ENCODE measurements at places on chromosomes 2 and 18.
A peak's percentile ranks its signal among the peaks of the same experiment; 100 is the strongest.

GRCh38 chr2:120436885-120437603 lies 91.1 kb downstream of the INHBB start:
- no peak for DNase-seq

GRCh38 chr18:518081-518480 lies 17.6 kb upstream of the COLEC12 start:
- DNase-seq: no peak

DNA sequence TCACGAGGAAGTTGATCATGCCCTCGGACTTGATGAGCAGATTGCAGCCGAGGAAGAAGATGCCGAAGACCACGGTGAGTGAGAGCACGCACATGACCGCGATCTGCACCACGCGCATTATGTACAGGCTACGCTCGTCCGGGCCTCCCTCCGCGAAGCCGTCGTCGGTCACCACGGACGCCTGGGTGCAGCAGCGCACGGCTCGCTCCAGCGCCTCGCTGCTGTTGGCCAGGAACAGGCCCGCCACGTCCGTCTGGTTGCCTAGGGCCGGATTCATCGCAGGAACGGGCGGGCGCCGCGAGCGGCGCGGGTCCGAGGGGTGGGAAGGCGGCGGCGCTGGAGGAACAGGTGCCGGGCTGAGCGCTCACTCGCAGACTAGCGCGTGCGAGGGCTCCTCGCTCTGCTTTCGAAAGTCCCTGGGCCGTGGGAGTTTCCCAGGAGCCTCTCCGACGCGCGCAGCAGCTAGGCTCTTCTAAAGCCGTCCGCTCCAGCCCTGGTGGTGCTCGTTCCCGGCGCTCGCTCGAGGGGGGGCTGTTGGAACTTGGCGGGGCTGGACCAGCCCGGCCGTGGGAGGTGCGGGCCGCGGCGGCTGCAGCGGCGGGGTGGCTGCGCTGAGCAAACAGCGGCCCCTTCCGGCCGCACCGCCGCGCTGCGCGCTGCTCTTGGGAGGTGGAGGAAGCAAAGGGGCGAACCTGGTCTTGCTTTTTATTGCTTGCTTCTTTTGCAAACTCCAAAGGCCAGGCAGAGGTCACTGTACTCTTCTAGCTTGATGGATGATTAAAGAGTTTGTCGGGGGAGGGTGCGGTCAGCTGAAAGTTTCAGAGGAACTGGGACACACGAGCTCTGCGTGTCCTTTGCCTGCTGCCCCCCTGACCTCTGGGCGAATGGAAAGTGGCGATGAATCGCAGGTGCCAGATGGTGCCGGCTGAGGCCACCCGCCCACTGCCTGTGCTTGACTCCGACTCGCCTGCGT lies at the start of gene RPRM:
TSS of gene RPRM (minus strand) at position 474 of the 973 bp plus-strand sequence. CDS start at position 277, 197 bp downstream.
- peak; percentile 8 for DNase-seq

DNA sequence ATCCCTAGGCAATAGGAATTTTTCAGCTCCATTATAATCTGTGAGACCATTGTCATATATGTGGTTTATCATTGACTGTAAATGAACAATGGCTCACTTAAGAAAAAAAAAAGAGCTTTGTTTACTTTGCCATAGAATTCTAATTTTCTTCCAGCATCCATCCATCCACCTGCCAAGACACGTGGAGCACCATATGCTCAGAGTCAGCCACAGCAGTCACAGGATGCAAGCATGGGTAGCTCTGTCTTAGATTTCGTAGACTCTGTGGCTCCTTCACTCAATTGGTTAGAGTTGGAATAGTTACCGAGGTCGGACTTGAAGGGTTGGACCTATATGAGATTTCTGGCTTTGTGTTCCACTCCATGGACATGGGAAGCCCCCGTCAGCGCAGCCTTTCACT lies 75.6 kb downstream of the COA5 start:
- DNase-seq: no peak

DNA sequence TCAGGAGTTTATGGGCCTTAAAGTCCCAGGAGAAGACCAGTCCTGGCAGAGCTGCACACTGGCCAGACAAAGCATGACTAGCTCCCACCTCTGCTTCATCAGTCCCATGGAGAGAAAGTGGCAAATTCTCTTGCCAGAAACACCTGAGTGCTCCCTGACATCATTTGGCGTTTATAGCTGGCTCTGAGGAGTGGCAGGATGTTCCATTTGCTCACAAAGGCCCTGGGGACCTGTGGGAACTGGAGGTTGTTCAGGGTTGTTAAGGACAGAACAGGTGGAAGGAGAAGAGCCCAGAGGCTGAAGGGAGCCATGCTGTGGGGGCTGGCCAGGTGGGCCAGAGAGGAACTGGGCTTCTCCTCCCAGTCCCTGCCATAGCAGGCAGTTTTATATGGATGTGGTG lies 56.1 kb downstream of the RPL37A start:
- no peak for DNase-seq

DNA sequence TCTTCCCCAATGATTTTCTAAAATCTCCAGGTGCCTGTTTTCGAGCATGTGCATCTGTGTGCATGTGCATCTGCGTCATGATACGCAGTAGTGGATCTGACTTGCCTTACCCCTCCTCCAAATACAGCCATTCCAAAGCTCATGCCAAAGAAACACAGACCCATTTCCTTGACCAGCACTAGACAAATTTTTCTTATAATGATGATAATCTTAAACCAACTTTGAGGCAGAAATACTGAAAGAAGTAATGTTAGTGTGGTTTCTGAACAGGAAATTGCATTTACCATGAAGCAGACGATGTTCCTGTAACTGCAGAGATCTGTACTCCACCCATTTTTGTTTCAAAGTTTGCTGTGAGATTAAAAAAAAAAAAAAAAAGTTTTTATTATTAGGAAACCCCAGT lies 25.6 kb downstream of the CYTIP start:
- DNase-seq: no peak

- no peak for DNase-seq
Measured at GRCh38 chr18:59623456-59624368, 73.5 kb downstream of the CCBE1 start.

- DNase-seq: no peak
Measured at GRCh38 chr18:49094136-49094535, 143.4 kb upstream of the SMAD7 start.

DNA sequence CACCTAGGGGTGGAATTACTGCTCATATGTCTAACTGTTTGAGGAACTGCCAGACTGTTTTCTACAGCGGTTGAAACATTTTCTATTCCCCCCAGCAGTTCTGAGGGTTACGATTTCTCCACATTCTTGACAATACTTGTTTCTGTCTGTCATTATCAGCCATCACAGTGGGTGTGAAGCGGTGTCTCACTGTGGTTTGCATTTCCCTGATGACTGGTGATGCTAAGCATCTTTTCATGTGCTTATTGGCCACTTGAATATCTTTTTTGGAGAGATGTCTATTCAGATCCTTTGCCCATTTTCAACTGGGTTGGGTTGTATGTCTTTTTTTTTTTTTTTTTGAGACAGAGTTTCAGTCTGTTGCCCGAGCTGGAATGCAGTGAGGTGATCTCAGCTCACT lies 63.0 kb downstream of the ADNP2 start:
- no peak for DNase-seq

GRCh38 chr2:227031379-227031778 lies 132.6 kb downstream of the COL4A4 start:
- no peak for DNase-seq

GRCh38 chr2:204494681-204495080 lies 50.6 kb upstream of the PARD3B start:
- DNase-seq: no peak

DNA sequence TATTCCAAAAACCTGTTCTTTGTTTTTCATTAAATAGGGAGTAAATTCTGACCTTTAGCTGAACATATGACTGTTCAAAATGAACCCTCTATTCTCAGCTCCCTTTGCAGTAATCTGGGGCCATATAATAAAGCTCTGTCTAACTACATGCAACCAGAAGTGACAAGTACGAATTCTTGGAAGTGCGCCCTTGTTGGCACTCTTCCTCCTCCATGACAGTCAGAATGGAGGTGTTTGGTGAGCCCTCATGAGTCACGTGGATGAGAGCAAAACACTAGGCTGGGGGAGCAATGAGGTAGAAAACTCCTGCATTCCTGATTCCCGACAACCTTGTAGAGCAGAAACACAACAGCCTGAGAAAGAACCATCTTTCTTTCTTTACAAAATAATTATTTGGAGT lies 552.9 kb downstream of the FBXO15 start:
- no peak for DNase-seq

DNA sequence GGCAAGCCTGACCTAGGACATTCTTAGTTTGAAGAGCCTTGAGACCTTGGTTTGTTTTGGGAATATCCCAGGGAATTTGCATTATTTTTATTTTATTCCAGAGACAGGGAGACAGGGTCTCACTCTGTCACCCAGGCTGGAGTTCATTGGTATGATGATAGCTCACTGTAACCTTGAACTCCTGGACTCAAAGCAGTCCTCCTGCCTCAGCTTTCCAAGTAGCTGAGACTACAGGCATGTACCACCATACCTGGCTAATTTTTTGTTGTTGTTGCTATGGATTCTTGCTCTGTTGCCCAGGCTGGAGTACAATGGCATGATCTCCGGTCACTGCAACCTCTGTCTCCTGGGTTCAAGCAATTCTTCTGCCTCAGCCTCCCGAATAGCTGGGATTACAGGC lies 4.8 kb downstream of the MTA3 start:
- DNase-seq: no peak

GRCh38 chr2:28084564-28084963 lies 194.0 kb downstream of the BABAM2 start:
- DNase-seq: no peak

DNA sequence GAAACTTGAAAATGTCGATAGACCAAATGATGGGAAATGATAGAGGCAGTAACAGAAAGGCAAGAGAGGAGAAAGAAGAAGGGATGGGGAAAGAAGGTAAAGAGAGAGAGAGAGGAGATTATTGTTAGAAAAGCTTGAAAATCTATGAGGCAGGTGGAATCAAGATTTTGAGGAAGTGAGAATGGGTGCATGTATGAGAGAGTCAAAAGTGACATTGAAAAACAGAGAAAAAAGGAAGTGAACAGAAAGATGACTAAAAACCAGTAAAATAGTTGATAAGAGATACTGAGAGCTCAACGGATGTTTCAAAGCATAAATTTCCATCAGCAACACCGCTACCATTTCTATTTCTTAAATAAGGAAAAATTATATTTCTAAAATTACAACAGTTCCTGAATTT lies 327.4 kb upstream of the CWC22 start:
- DNase-seq: no peak

- DNase-seq: no peak
Measured at GRCh38 chr2:231568098-231568784, 24.4 kb upstream of the TEX44 start.

- DNase-seq: no peak
Measured at GRCh38 chr18:44411976-44412375, 268.7 kb upstream of the SETBP1 start.

DNA sequence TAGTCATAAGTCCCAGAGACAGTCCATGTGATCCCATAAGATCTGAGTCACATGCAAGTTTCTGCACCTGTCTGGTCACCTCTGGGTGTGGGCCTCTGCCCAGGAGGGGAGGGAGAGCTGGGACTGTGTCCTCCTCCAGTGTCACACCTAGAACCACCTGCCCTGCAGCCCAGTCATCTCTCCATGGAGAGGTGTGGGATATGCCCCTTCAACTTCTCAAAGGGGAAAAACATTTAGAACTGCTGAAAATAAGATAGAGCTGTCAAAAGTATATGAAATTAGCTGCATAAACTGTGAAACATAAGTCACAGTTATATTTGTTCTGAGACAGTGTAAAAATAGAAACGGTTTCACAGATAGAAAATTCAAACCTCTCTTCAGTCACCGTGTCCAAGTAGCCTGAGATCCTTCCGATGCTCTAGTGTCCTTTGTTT lies 55.4 kb downstream of the NGEF start:
- DNase-seq: no peak

DNA sequence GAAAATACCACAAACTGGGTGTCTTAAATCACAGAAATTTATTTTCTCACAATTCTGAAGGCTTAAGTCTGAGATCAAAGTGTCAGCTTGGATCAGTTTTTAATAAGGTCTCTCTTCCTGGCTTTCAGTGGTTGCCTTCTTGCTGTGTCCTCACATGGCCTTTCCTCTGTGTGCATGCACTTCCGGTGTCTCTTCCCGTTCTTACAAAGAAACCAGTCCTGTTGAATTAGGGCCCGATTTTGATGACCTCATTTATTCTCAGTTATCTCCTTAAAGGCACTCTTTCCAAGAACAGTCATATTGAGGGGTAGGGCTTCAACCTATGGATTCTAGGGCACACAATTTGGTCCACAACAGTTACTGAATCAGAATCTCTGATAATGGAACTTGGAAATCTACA lies 5.4 kb upstream of the XIRP2 start:
- no peak for DNase-seq

- DNase-seq: no peak
Measured at GRCh38 chr2:148507970-148508369, 136.6 kb upstream of the EPC2 start.

GRCh38 chr2:173288561-173288960 lies 66.1 kb upstream of the CDCA7 start:
- no peak for DNase-seq

DNA sequence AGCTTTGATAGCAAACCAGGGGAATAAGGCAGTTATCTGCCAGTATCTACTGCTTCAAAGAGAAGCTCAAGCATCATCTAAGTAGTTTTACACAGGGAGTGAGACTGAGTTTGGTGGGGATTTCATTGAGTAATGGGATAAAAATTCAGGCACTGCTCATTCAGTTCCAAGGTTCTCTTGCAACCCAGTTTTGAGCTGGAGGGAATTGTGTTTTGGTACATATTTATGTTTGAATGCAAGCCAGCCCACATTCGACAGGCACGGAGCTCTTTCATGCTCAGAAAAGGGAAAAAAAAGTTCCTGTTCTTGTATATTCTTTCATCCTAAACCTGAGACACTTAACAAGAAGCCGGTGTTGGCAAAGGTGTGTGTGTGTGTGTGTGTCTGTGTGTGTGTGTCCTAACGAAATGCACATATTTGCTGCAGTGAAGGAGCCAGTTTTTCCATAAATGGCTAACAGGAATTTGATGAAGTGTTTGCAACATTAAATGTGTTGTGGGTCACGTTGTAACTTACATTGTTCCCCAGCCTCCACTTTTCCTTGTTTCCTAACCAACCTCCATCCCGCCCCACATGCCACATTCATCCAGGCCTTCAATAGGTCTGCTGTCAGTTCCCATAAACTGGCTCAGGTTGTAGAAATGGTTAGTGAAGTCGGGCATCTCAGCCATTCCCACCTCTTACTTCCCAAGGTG lies 311.1 kb downstream of the TXNL1 start:
- DNase-seq: no peak
